ENCODE measurements at places on chromosomes 7 and 10.
A peak's percentile ranks its signal among the peaks of the same experiment; 100 is the strongest.

DNA sequence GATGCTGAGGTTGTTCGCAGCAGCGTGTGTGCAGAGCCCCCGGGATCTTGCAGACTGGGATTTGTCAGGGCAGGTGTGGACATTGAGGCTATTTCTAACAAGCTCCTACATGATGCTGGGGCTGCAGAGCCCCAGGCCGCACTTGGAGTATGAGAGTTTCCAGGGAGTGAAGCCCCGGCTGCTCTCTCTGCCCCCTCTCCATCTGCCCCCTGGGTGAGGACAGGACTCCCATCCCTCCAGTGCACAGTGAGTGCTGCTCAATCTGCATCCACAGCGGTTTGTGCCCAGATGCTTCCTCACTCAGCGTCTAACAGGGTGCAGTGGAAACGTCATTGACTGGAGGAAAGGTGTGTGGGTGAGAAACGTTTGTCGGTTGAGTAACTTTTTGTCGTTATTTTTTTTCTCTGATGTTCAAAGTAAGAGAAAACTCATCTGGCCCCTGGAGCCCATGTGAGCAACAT, 25.3 kb downstream of the IL2RA start:
- DNase-seq = no peak

DNA sequence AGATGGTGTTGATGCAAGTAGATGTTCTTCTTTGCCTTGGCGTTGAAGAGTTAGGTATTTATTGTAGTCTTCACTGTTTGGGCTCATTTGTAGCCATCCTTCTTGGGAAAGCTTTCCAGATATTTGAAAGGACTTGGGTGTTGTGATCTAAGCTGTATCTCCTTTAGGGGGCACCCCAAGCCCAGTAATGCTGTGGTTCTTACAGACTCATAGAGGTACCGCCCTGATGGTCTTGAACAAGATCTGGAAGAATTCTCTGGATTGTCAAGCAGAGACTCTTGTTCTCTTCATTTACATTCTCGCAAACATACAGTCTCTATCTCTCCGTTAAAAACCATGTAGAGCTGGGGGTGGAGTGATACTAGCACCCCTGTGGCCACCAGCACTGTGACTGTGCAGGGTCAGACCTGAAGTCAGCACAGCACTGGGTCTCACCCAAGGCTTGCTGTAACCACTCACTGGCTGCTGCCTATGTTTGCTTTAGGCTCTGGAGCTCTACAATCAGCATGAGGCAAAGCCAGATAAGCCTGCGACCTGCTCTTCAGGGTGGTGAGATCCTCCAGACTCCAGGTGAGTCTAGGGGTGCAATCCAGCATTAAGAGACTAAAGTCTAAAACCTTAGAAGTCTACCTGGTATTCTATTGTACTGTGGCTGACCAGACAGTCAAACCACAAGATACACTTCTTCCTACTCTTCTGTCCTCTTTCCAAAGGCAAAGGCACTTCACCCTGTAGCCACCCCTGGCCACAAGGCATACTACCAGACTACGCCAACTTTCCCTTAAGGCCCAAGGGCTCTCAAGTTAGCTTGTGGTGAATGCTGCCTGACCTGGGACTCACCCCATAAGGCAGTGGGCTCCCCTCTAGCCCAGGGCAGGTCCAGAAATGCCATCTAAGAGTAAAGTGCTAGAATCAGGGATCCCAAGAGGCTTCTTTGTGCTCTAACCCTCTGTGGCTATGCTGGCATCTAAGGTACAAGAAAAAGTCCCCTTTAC, 209.7 kb upstream of the TMEM196 start:
- DNase-seq = peak; percentile 18

DNA sequence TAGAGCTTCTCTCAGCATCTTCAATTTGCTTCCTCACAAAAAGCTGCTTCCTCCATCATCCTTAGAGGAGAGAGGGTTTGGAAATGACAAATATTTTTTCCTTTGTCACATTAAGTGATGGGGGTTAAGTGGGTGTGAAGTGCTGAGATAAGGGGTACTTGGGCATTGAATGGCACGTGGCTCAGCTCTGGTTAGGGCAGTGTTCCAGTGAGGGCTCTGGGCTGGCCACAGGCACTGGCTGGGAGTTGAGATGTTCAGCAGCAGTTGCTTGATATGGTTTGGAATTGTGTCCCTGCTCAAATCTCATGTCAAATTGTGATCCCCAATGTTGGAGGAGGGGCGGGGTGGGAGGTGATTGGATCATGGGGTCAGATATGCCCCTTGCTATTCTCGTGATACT, 33.7 kb upstream of the CHCHD3 start:
- no peak for DNase-seq

DNA sequence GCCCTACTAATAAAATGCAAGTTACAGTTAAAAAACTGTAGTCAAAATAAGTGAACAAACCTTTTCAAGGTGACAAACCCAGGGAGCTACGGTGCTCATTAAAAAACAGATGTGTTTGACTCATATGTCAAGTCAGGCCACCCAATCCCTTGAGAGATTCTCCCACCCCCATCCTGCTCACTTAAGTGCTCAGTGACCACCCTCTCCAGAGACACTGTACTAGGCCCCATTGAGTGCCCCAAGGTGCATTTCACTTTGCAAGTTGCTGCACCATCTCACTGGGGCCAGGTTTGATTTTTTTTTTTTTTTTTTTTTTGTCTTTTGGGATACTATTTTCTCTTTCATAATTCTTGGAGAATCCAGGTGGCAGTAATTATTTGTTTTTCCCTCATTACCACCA, 1.9 kb downstream of the ERV3-1 start:
- no peak for DNase-seq

- no peak for DNase-seq
These were observed 479 bp downstream of the PNPLA8 start for GRCh38 chr7:108525327-108525984.

- no peak for DNase-seq
These were observed 203.4 kb upstream of the AHR start for GRCh38 chr7:17094963-17095574.

DNA sequence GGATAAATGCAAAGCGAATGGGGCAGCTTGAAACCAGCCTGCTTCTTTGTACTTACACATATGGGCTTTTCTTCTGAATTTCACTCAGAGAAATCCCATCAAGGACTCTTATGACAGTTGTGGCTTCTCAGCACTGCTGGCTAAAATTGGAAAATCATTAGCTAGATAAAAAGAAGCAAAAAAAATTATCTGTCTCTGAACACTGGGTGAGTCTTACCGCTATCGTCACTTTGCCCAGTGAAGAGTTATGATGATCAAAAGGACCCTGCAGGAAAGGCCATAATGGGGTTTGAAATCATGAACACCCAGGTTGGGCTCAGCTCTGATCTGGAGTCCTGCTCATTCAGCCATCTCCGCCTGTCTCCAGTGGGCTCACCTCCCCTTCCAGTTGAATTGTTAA, 34.3 kb downstream of the AOAH start:
- no peak for DNase-seq
